ENCODE measurements at places on chromosomes 3 and 15. TPM values are rescaled to one million over a fixed set of nuclear protein-coding genes. Genes with fewer than 3 reads are reported as not detected.

LRRIQ4 gene
- 0.20 TPM for polyA plus RNA-seq

- no peak for DNase-seq
Measured at GRCh38 chr15:96625256-96625655, 294.8 kb downstream of the NR2F2 start.

DNA sequence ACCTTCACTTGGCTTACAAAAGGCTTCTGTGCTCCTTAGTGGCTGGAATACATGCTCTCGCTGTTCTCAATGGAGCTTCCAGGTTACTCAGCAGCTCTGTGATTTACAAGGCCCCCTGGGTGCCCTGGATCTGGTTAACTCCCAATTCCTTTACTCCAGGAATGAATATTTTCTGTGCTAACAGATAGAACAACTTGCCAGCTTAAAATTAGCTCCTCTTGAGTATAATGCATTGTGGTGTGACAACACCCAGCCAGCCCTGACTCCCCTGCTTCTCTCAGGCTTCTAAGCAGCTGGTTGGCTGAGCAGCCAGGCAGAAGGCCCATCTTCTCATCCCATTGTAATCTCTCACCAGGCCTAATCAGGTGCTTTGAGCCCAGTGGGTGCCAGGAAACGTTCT lies 246.4 kb downstream of the ALCAM start:
- no peak for DNase-seq

FOXB1 gene
- polyA plus RNA-seq, result not detected

DNA sequence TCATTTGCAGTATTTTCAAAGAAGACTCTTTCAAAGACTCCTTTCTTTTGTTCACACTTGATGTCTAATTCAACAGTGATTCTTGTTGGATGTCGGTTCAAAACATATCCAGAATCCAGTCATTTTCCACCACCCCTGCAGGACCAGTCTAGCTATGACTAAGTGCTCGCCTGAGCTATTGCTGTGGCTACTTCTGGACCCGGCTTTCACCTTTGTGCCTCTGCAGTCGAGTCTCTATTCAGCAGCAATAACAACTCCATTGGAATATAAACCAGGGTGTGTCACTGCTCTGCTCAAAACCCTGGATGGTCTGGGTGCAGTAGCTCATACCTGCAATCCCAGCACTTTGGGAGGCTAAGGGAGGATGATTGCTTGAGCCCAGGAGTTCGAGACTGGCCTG lies 55.0 kb downstream of the PRICKLE2 start:
- no peak for DNase-seq

A4GNT gene
- polyA plus RNA-seq, result not detected

GPR149 gene
- not detected for polyA plus RNA-seq

DNA sequence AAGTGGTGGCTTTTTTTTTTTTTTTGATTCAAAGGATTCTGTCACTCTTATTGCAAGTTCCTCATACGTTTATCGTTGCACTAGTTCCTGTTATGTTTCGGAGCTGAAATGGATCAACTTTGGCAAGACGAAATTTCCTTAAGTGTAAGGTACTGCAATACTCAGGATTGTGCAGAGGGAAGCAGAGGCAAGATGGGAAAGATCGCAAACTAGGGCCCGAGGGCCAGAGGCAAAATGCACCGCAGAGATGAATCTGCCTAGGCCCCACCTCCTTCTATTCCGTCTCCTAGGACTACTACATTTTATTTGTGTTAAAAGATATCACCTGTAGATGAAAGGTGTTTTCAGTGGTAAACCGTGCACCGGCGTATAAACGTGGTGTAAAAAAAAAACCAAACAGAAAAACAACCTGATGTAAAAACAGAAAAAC lies 331 bp downstream of the RNU6-1 start:
- no peak for DNase-seq

GRCh38 chr15:100918034-100918689 lies 995 bp upstream of the LRRK1 start:
- DNase-seq, result no peak

All from GM12878 (cell line).